Nasal cavity respiratory epithelium epithelial cell of viscerocranial mucosa (primary cell): ENCODE measurements at places on chromosomes 3 and 15. TPM values are rescaled to one million over a fixed set of nuclear protein-coding genes. Genes with fewer than 3 reads are reported as not detected.

DIS3L gene
- 18.4 and 19.1 TPM in 2 replicates for total RNA-seq

GAP43 gene
- total RNA-seq: not detected in 2 replicates

RAD51 gene
- 0.28 and 0.34 TPM in 2 replicates for total RNA-seq

TMEM44 gene
- 8.2 and 13.6 TPM in 2 replicates for total RNA-seq

SPTSSB gene
- 0.64 and 1.4 TPM in 2 replicates for total RNA-seq

GABRR3 gene
- total RNA-seq: not detected in 2 replicates

ATP13A3 gene
- total RNA-seq: 201 and 268 TPM in 2 replicates

CPA3 gene
- not detected in 2 replicates for total RNA-seq

ADGRG7 gene
- 34.2 TPM in 1 of 2 replicates, not detected in the other for total RNA-seq

AGTR1 gene
- total RNA-seq: not detected in 2 replicates

HCLS1 gene
- total RNA-seq: 3.8 and 29.3 TPM in 2 replicates

SGO1 gene
- total RNA-seq: under 0.01 and 0.14 TPM in 2 replicates
